Stimulated activated CD8-positive, alpha-beta memory T cell treated with anti-CD3 and anti-CD28 coated beads, Interleukin-4, amount 100 ng/mL, for 4 hours (primary cell): ENCODE measurements at places on chromosomes 7 and 10.

GRCh38 chr10:128083191-128083895 is 42.9 kb downstream of the MKI67 start:
- no peak for DNase-seq

- no peak for DNase-seq
Observed at GRCh38 chr10:100551196-100551595, 15.5 kb downstream of the HIF1AN start.

GRCh38 chr10:97210543-97210960 is 24.8 kb upstream of the SLIT1 start:
- DNase-seq, result peak; percentile 64

GRCh38 chr7:78195281-78195680 is 396.7 kb downstream of the PHTF2 start:
- no peak for DNase-seq

- DNase-seq, result no peak
Observed at GRCh38 chr10:128345353-128345752, 219.1 kb upstream of the MKI67 start.

DNA sequence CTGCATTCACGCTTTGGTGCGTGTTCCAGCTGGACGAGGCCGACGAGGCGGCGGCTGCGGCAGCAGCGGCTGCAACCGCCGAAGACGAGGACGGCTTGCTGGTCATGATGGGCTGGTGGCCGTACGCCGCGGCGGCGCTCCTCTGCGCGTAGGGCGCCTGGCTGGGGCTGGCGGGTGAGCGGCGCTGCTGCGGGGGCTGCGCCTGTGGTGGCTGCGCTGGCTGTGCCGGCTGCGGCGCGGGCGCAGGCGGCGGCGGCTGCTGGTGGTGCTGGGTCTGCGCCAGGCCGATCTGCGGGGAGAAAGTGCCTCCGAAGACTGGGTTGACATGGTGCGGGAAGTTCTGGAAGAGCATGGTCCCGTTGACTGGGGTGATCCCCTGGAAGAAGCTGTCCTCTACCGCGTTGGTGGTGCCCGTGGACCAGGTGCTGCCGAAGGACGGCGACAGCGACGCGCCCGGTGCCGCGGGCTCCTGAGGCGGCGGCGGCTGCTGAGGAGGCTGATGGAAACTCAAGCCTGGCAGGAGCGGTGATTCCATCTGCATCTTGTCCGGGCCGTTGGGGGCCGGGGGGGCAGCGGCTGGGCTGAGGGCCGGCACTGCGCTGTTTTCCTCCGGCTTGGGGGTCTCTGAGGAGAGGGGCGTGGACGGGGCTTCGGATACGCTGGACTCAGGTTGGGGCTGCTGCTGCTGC is 51.1 kb downstream of the CPEB3 start:
- no peak for DNase-seq

- DNase-seq, result no peak
Observed at GRCh38 chr7:98872328-98872924, 2.6 kb upstream of the TMEM130 start.

GRCh38 chr10:52443419-52444388 is 129.6 kb downstream of the DKK1 start:
- no peak for DNase-seq

DNA sequence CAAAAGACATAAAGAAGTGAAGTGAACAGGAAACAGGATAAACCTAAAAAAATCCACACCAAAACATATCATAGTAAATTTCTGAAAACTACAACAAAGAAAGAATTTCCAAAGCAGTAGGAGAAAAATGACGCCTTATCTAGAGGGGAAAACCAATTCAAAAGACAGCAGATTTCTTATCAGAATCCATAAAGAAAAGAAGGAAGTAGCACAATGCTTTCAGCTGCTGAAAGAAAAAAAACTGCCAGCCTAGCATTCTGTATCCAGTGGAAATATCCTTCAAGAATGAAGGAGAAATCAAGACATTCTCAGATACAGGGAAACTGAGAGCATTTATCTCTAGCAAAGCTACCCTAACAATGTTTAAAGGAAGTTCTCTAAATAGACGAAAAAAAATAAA is 37.8 kb downstream of the PDLIM1 start:
- no peak for DNase-seq

GRCh38 chr10:17488848-17489247 is 34.5 kb upstream of the ST8SIA6 start:
- DNase-seq, result no peak

DNA sequence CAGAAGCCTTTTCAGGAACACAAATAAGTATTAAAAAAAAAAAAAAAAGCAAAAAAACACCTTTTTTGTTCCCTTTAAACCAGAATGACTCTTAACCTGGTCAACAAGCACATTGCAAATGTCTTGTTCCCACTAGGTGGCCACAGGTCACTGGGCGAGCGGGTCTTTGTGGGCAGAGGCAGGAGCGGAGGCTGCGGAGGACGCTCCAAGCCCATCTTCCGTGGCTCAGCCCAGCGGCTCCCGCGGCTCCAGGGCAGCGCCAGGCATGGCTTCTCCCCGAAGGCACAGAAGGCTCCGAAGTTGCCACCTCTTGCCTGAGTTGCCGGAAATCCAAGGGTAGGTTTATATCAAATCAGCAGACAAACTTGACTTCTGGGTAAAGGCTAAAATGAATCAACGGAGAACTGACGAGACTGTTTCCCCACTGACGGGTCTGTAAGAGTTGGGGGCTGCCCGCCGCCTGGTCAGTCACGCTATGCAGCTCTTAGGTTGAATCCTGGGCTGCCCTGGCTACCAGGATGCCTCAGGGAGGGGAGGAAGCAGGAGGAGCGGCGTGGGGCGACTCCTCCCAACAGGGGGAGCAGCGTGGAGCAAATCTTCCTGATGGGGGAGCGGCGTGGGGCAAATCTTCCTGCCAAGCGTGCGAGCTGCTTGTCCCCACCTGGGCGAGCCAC is 144.5 kb downstream of the PTPRN2 start:
- DNase-seq, result no peak

GRCh38 chr7:27312820-27313219 is 70.2 kb downstream of the EVX1 start:
- no peak for DNase-seq

DNA sequence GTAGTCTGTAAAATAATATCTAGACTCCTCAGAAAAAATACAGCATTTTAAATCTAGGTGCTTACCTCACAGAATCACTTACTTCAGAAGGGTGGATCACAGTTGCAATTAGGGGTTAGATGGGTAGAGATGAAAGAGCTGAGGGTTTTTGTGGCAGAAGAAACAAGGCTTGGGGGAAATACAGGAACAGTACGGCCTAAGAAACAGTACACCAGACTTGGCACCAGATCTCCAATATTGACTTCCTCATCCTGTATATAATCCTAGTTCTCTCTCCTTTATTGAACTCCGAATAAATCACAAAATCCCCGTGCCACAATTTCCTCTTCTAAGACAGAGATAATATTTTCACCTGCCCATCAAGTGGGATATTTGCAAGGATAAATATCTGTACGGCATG is 14.3 kb downstream of the CEP41 start:
- no peak for DNase-seq

- no peak for DNase-seq
Observed at GRCh38 chr7:116526897-116527296, 2.1 kb downstream of the CAV1 start.

- DNase-seq, result no peak
Observed at GRCh38 chr10:44312401-44312800, 72.5 kb downstream of the CXCL12 start.
